Fibroblast of skin of left biceps (primary cell): ENCODE measurements at places on chromosomes 16 and 17.

- DNase-seq = no peak
Measured at GRCh38 chr16:30839523-30840227, 52.7 kb upstream of the ZNF629 start.

GRCh38 chr17:3026856-3027751 lies 36.3 kb downstream of the OR1D5 start:
- DNase-seq = no peak

DNA sequence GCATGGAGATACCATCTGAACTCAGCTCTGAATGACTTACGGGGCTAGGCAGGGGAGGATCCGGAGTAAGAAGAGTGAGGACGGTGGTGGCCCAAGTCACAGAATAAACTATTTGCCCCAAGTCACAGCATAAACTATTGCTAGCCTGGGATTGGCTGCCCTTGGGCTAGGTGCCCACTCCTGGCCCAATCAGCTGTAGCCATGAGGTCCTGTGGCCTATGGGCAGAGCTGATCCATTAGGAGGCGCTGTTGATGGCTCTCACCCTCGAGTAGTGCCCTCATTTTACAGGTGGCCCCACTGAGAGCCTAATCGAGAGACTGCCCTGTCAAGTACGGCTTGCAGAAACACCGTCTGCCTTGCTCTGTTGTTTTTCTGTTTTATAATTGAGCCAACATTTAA lies 62.3 kb upstream of the ZNF423 start:
- no peak for DNase-seq

- no peak for DNase-seq
Measured at GRCh38 chr16:964356-965035, 6.3 kb downstream of the LMF1 start.

GRCh38 chr17:40291281-40291664 lies 3.6 kb downstream of the CDC6 start:
- no peak for DNase-seq

DNA sequence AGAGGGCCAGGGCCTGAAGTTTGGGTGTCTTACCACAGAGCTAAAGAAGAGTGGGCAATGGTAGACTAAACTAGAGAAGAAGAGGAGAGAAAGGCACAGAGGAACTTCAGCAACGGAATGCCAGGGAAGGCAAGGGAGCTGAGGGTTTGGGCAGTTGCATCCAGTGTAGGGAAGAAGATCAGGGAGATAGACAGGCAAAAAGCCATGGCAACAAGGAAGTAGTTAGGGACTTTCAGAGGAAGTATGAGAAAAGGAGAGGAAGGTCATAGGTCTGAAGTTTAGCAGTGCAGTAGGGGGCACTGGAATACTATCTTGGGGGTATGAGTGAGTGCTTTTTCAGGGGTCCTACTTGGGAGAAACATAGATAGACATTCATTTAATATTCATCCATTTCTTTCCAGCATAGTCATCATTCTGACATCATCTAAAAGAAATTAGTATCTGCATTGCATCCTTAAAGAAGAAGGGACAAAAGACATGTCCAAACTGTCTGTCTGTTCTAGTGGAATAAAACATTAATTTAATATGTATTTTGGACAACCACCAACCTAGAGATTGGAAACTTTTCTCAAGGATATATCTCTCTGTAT lies 2.2 kb upstream of the NF1 start:
- no peak for DNase-seq

GRCh38 chr16:6861815-6862477 lies 470.7 kb upstream of the RBFOX1 start:
- DNase-seq = no peak

- no peak for DNase-seq
Measured at GRCh38 chr16:48432136-48432535, 46.9 kb upstream of the SIAH1 start.

GRCh38 chr17:48128400-48128799 lies 20.8 kb downstream of the SNX11 start:
- no peak for DNase-seq

- DNase-seq = no peak
Measured at GRCh38 chr17:50192144-50192617, 9.2 kb downstream of the COL1A1 start.
